ENCODE measurements at places on chromosomes 7 and 10. TPM values are rescaled to one million over a fixed set of nuclear protein-coding genes. Genes with fewer than 3 reads are reported as not detected.

The SLC18A3 gene
- 0.12 TPM for total RNA-seq

- DNase-seq, result no peak
These were observed 55.9 kb downstream of the ELFN1 start for GRCh38 chr7:1725766-1726630.

DNA sequence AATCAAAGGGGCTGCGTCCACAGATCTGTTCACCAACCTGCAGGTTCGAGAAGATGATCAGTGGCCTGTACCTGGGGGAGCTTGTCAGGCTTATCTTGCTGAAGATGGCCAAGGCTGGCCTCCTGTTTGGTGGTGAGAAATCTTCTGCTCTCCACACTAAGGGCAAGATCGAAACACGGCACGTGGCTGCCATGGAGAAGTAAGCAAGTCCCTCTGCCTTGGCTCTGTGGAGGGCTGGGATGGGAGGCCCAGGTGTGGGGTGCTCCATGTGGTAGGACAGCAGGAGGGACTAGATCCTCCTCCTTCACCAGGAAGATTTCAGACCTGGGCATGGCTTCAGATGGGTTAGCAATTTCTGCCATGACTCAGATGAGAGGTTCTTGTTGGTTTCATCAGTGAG lies 25.9 kb downstream of the HKDC1 start:
- DNase-seq, result no peak

- DNase-seq, result no peak
These were observed 179.5 kb downstream of the DPP6 start for GRCh38 chr7:154231732-154232131.

- DNase-seq, result no peak
These were observed 123.8 kb downstream of the ARID5B start for GRCh38 chr10:62025134-62025794.

DNA sequence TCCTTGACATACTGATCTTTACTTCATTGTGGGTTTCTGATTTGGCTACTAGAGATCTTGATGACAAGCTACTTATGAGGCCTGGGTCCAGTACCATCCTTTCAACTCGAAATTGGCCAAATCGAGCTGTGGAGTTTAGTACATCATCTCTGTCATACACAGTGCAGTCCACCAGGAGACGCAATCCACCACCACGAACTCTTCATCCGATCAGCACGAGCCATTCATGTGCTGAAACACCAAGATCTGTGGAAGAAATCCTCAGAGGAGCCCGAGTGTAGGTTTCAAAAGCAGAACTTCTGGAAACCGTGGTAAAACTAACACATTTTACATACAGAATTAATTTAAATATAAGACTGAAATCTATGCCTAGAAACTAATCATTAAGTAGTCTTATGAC lies 14.2 kb downstream of the DNAJC9 start:
- DNase-seq, result peak; percentile 45

- no peak for DNase-seq
These were observed 33.9 kb downstream of the STRIP2 start for GRCh38 chr7:129468087-129468486.

All from GM23338 (cell line).